ENCODE measurements at places on chromosomes 2 and 18. TPM values are rescaled to one million over a fixed set of nuclear protein-coding genes. Genes with fewer than 3 reads are reported as not detected.

The GORASP2 gene
- total RNA-seq: 94.7 TPM

The LAMA1 gene
- total RNA-seq: 0.30 TPM

The PARD3B gene
- total RNA-seq: 26.7 TPM

The KIF3C gene
- 29.7 TPM for total RNA-seq

The GRB14 gene
- total RNA-seq: 0.83 TPM

The GPR45 gene
- total RNA-seq: not detected

The PLA2R1 gene
- total RNA-seq: 78.9 TPM

The RPRM gene
- total RNA-seq: not detected

The STAM2 gene
- total RNA-seq: 43.0 TPM

The IL18R1 gene
- 0.38 TPM for total RNA-seq

The EIF4E2 gene
- total RNA-seq: 90.5 TPM

The ZAP70 gene
- total RNA-seq: 0.44 TPM

The MYO1B gene
- total RNA-seq: 91.1 TPM

The ATF2 gene
- 74.9 TPM for total RNA-seq

The LRRTM1 gene
- not detected for total RNA-seq

The C2orf72 gene
- not detected for total RNA-seq

The NAT8 gene
- total RNA-seq: not detected

The TUBA4B gene
- total RNA-seq: not detected

The CCDC93 gene
- 26.9 TPM for total RNA-seq

The IMP4 gene
- 48.5 TPM for total RNA-seq

The NEU4 gene
- not detected for total RNA-seq

The ZSWIM2 gene
- not detected for total RNA-seq

The LIMS3 gene
- total RNA-seq: 3.1 TPM

The ITGB1BP1 gene
- 98.0 TPM for total RNA-seq

The STPG4 gene
- total RNA-seq: 0.37 TPM

The NR4A2 gene
- 1.8 TPM for total RNA-seq

The PLB1 gene
- 0.64 TPM for total RNA-seq

The ITGA6 gene
- 5.1 TPM for total RNA-seq

The IL36RN gene
- total RNA-seq: not detected

The FSHR gene
- not detected for total RNA-seq

The DSG4 gene
- total RNA-seq: not detected

The KIAA2012 gene
- not detected for total RNA-seq

The DCC gene
- 0.24 TPM for total RNA-seq

The REG1B gene
- not detected for total RNA-seq

The RBKS gene
- total RNA-seq: 0.99 TPM

The UGT1A3 gene
- not detected for total RNA-seq
